ENCODE measurements at places on chromosomes 7 and 10.

- no peak for DNase-seq
These were observed 32.7 kb downstream of the SLC35B4 start for GRCh38 chr7:134284011-134284410.

DNA sequence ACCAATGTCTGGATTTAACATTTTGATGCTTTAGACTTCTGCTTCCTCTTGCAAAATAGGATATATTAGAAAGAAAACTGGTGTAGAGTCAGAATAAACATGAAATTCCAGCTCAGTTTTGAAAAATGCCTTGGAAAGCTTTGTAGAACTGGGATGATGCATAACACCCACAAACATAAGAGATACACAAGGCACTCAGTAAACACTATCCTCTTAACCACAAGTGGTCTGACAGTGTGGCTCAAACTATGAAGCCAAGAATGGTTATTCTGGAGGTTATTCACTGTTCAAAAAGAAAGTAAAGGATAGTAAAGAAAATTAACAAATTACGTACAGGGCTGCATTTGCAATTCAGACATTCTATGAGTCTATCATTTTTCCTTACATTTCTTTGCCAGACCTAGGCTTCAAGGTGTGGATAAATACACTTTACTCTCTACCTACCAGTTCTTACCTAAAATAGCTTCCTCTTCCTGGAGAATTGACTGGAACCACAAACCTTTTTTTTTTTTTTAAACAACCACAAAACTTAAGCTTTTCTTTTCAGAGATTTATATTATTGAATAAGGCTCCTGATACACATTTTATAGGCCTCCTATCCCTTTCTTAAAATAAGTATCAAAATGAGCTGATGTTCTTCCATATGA is 9.0 kb upstream of the RSBN1L start:
- DNase-seq, result no peak

- DNase-seq, result no peak
These were observed 46.7 kb downstream of the ZFAND4 start for GRCh38 chr10:45625879-45626278.

GRCh38 chr7:31796375-31796774 is 109.4 kb downstream of the PPP1R17 start:
- no peak for DNase-seq

DNA sequence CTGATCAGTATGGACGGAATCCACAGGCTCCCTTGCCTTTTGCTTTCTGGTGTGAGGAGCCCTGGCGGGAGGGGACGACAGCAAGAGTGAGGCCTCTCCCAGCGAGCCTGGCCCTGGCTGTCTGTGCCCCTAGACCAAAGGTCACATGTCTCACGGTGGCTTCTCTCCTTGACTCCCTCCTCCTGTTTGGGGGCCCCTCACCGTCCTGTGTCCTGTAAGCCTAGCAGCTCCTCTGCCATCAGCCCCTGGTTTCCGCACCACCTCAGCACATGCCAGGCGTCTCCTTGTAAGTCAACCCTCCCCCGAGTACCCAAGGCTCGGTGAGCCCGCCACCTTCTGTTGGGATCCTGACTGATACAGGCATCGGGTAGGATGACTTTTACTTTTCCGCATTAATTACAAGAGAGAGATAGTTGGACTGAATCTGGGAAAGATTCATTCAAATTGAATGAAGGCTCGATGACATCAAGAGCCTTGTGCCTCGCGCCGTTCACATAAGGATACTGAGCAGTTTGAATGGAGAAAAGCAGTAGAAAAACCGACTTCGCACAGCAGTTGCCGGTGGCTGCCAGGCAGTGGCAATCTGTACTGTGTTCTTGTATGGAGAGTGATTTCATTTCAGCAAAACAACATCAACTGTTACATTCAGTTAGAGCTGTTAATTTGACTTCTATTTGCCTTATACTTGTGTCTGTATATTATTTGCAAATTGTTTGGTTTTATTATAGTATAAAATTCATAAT is 119.8 kb downstream of the XRCC2 start:
- DNase-seq, result no peak

DNA sequence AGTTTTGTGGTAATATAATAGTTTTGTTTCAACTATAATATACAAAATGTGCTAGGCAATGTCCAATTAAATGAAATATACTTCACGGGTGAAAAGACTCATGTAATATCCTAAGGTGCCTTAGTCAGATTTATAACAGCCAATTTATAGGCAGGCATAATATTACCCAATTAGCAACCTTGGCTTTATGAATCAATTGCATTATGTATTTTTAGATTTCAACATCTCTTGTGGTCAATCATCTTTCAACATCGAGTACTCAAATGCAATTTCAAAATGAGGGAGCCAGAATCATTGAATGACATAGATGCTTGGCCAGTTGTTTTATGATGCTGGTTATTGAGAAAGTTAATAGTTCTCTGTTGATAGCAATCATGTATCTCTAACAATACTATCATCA is 110.3 kb upstream of the SP8 start:
- no peak for DNase-seq

- no peak for DNase-seq
These were observed 93.8 kb downstream of the GAD2 start for GRCh38 chr10:26310361-26310760.

DNA sequence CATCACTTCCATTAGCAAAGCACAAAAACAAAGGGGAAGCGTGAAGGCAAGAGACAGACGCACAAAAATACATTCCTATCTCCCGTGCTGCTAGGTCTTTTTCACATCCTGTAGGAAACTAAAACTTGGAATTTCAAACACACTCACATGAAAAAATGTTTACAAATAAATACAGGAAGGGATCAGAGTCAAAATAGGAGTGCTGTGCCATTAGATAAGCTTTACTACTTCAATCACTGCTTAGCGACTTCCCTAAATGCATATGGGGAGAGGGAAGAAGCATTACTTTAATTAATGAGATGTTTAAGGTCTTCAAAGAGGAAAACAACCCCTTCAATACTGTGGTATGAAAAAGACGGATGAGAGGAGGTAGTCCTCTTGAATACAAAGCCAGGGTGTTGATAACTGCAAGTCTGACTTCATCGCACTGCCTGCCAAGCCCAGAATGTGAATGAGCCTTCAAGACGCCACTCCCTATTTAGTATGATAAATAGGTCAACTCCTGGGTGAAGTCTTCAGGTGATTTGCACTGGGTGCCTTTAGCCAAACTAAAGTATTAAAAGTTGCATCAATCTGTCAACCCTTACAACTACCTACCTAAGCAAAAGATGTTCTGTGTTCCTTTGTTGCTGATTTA is 13.9 kb downstream of the PARD3 start:
- DNase-seq, result no peak

GRCh38 chr7:450741-451140 is 68.9 kb downstream of the PDGFA start:
- no peak for DNase-seq

GRCh38 chr10:115771755-115772154 is 501.3 kb downstream of the GFRA1 start:
- DNase-seq, result no peak

DNA sequence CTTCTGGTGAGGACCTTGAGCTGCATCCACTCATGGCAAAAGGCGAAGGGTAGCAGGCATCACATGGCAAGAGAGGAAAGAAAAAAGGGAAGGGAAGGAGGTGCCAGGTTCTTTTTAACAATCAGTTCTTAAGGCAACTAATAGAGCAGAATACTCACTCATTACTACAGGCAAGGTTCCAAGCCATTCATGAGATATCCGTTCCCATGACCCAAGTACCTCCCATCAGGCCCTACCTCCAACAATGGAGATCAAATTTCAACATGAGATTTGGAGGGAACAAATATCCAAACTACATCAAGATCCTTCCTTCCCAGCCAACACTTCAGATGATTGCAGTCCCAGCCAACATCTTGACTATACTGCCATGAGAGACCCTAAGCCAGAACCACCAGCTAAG is 38.9 kb upstream of the YAE1 start:
- DNase-seq, result no peak

- no peak for DNase-seq
These were observed 4.4 kb downstream of the CD36 start for GRCh38 chr7:80642871-80643270.

DNA sequence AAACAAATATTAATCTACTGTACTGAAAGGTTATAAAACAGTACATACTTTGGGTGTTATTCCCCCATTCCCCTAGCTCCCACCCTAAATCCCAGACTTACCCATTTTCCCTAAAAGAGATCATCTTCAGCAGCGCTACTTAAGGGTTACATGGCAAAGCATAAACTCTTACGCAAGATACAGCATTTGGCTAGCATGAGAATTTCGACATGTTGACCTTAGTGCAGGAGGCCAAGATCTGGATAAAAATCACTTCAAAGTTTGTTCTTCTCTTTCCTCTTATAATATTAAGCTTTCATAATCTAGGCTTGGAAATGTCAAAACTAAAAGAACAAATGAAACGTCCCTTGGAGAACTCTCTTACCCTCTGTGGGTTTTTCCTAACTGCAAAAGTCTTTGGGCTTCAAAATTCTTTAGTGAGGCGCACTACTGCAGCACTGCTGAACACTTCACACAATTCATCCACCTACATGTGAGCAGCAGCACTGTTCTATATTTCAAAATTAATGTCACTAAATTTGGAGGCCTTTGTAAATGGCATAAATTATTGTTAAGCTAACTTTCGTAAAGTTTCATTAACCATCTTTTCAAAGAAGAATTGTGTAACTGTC is 59.5 kb upstream of the PDLIM1 start:
- DNase-seq, result no peak

DNA sequence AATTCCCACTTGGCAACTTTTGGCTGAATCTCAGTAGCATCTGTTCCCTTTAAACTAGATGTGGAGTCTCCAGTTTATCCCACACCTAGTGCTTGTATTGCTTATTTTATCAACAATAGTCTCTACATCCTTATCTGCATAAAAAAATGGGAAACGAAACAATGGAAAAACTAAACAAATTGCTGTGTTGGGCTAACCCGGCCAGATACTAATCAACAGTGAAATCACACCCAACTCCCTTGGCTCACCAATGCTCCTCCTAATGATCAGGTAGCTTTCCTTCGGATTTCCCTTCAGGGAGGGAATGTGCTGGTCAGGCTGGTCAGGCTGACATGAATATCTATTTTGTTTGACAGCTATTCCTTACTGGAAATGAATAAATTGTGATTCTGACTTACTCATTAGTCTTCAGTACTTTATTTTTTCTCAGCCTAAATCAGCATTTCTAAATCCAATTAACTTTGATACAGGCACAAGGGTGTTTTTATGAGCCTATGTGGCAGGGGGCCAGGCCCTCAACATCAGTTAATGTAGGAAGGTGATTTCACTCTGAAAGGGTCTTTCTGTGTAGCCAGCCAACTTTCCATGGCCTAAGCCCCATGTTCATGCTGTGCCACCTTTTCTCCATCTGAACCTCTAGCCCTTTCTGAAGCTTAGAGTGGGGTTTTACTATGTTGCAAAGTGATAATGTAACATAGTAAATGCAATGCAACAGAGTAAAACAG is 170.5 kb upstream of the NPSR1 start:
- no peak for DNase-seq

DNA sequence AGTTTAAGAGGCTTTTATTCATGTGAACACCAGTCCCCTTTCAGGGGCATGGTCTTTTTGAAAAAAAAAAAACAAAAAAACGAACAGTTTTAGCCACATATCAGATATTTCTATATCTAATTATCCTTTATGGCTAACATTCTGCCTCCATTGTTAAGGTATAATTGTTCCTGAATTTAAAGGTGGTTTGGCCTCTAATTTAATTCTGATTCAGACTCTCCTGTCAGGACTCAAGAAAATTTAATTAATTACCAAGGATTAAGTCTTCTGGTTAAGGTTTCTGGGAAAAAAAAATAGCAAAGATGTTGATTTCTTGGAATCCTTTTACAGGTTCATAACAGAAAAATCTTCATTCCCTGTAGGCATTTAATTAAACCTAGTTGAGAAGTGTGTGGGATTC is 27.4 kb downstream of the COL1A2 start:
- DNase-seq, result no peak

- DNase-seq, result no peak
These were observed 290.5 kb upstream of the AKR1E2 start for GRCh38 chr10:4535521-4535920.

- DNase-seq, result no peak
These were observed 43.3 kb downstream of the ETV1 start for GRCh38 chr7:13946181-13946580.

GRCh38 chr10:86813982-86814381 is 57.6 kb downstream of the BMPR1A start:
- DNase-seq, result no peak

DNA sequence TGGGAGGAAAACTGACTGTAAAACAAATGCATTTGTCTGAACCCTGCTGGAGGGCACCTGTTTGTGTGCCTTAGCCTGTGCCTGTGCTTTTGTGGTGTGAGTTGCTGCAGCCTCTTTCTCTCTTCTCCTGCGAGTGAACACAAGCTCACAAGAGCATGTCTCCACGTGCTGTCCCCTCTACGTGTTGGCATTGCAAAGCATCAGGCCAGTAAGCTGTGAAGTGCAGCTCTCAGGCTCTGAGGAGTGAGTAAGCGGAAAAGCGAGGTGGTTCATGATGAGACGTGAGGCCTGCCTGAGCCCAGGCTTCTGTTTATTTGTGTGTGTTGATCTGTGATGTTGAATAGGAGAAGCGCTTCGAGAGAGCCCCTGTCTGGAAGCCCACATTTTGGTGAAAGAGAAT is 85.6 kb upstream of the PDCD4 start:
- DNase-seq, result no peak

DNA sequence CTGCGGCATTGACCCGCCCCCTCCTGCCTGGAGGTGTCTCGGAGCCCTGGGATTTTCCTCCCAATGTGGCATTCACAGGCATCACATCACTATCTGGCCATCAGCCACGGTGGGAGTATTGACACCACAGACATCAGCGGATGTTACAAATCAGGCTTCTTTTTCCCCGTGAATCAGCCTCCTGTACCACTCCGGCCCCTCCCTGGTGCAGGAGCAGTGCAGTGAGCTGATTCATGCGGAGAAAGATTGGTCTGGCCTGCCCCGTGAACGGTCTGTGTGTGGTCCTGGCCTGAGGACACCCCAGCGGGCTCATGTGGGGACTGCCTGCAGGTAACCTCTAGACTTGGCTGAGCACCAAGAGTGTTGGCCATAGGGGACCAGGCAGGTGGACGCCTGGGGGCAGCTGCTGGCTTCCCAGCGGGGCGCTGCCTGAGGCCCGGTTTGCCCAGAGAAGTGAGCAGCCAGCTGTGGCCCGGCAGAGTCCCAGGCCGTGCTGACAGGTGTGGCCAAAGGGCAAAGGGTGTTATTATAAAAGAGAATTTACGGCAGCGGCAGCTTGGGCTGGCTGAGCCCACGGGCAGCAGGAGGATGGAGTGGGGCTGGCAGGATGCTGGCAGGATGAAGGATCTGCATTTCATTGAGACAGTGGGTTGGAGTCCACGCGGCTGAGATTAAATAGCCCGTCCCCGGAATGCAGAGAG is 32.1 kb upstream of the GNA12 start:
- DNase-seq, result no peak

- no peak for DNase-seq
These were observed 7.6 kb upstream of the CLEC5A start for GRCh38 chr7:141954334-141954733.

DNA sequence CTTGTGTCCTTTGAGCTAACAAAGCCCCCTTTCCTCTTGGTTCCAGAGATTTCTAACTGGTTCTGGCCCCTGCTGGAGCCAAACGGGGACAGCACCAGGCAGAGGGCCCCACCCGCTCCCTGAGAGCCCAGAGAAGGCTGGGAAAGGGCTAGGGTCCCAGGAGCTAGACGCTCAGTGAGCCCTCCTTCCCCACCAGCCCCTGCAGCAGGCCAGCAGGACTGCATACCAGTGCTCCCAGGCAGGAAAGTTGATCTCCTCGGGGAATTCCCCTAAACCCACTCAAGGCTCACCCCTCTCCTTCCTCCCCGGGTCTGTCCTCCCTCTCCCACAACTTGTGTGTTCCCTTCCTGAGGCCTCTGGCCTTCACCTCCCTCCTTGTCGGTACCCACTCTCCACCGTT is 47.7 kb downstream of the PAX2 start:
- no peak for DNase-seq

GRCh38 chr7:127882313-127882920 is 148.8 kb downstream of the LRRC4 start:
- no peak for DNase-seq

Measured in NCI-H774 (cell line).